NCI-H226 (cell line): ENCODE measurements at places on chromosomes 5 and 9.

- peak; percentile 43 for DNase-seq
Observed at GRCh38 chr9:69412741-69413150, 87.7 kb downstream of the ENTREP1 start.

DNA sequence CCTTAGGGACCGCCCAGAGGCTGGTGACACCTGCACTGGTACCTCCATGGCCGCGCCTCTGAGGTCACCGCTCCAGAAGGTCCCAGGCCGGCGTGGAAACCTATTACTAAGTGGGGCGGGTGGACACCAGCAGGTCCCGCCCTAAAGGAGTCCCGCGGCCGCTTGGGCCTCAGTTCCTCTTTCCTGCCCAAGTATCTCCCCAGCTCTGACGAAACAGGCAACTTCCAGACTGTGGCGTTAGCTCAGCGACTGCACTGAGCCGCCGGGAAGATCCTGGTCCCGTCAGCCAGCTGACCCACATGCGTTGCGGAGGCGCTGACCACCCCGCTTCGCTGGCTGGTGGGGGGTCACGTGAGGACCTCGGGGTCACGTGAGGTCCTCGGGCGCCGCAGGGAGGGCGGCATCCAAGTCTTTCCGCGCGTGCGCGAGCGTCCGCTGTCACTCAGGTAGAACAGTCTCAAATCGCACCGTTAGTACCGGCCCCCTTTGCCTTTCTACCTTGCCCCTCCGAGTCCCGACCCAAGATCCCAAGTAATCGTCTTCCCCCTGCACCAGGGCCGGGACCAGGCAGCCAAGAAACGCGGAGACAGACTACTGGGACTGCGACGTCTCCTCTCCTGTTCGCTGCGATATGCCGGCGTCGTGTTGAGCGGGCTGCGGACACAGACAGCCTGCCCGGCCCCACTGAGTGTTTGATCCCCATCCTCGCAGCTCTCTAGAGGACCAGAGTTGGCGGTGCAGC lies 53.7 kb upstream of the KDM4C start:
- peak; percentile 32 for DNase-seq

DNA sequence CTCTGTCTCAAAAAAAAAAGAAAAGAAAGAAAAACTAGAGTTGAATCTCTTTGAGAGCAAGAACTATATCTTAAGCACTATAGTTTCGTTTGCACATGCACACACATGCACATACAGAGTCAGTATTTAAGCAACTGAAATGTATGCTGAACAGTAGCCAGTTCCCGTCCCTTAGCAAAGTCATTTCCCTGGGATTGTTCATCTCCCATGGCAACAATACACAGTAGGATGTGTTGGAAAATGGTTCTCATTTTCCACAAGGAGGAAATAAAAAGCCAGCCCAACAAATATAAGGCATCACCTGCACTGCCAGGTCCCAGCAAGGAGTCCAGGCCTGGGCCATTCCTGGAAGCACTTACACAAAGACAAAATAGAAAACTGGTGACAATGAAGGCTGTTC lies 4.2 kb upstream of the ZNF346 start:
- no peak for DNase-seq

DNA sequence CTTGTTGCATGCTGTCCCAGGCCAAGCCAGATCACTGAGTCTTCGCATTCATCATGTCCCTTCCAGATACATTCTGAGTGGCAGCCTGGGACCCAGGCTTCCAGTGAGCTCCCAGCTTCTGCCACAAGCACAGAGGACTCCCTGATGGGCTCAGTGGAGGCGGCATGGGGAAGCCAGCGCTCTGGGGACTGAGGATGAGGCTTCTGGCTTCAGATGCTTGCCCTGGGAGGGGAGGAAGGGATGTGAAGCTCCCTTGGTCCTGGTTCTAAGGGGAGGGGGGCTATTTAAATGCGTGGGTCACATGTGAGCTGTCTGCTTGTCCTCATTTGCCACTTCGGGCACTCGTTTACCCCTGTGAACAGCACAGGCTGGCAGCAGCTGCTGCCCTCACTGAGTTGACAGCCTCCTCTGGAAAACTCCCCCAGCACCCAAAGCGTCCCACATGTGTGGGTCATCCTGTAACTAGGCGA lies 174.0 kb downstream of the NR3C1 start:
- no peak for DNase-seq

DNA sequence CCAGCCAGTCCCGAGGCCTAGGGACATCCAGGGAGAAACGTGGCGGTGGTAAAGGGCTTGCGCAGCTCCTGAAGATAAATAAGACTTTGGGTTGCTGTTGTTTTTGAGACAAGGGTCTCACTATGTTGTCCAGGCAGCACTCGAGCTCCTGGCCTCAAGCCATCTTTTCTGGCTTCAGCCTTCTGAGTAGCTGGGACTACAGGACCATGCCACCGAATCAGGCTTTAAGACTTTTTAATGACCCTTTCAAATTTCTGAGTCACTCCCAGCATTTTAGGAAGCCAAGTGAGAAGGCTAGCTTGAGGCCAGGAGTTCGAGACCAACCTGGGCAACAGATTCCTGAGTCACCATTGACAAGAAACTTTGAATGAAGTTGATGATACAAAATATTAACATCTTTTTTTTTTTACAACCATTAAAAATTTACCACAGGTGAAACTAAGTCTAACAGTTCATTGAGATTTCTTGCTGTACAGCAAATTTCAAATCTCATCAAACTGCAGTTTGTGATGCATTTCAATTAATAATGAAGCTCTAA lies 817 bp upstream of the GNE start:
- DNase-seq, result no peak

GRCh38 chr9:69170231-69170630 lies 3.8 kb upstream of the TJP2 start:
- DNase-seq, result no peak

GRCh38 chr5:64506567-64507263 lies 900 bp downstream of the RGS7BP start:
- DNase-seq, result no peak

DNA sequence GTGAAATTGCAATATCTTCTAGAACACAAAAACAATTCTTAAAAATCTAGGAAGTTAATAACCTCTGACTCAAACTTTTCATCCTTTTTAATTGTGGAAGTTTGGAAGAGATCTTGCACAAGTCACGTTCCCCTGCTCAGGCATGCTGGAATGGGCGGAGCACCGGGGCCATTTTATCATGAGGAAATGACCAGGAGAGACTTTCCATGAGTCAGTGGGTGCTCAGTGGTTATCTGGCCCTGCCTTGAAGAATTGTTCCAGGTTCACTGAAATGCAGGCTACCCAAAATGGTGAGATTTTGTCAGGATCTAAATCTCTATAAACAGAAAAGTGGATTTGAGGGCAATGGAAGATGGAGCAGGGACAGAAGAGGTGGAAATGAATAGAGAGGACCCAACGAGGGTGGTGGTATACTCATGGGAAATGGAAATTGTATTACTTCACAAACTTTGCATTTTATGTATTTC lies 61.2 kb downstream of the FYB1 start:
- peak; percentile 71 for DNase-seq

DNA sequence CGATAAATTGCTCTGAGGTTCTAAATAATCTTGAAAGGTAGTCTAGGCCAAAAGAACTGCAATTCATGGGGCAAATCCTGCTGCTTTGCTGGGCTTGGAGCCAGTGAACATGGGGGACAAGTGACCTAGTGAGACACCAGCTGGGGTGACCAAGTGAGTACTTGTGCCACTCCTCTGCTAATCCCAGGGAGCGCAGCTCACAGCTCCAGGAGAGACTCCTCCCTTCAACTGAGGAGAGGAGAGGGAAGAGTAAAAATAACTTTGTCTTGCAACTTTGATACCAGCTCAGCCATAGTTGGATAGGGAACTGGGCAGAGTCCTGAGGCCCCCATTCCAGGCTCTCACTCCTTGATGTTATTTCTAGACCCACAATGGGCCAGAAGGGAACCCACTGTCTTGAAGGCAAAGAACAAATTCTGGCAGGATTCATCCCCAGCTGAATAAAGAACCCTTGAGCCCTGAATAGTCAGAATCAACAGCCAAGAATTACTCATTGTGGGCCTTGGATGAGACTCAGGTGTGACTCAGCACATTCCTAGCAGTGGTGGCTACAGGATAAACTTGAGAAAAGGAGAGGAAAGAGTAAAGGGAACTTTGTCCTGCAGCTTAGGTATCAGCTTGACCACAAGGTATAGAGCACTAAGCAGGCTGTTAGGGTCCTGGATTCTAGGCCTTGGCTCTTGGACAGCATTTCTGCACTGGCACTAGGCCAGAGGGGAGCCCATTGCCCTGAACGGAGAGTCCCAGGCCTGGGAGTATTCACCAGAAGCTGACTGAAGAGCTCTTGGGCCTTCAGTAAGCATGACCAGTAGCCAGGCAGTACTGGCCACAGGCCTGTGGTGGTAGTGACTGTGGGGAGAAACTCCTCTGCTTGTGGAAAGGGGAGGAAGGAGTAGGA lies 288.3 kb upstream of the CDH18 start:
- DNase-seq, result peak; percentile 91

GRCh38 chr9:112375361-112375760 lies 4.5 kb upstream of the HSDL2 start:
- no peak for DNase-seq

- DNase-seq, result no peak
Observed at GRCh38 chr9:13688990-13689600, 409.6 kb upstream of the MPDZ start.

DNA sequence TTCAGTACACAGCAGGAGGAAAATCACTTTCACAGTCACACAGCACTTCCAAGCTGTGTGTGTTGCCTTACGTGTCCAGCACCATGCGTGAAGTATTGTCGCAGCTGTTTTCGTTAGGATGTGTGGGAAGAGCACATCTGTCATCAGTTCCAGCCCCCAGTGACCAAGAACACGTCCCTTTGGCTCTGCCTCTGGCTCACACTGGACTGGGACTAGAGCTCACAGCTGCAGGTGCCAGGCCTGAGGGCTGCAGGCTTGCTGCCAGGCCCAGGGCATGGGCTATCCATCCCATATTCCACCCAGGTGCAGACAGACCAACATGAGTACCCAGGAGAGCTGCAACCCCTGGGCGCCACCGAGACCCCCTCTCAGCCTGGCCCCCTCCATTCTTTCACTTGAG lies 60.5 kb upstream of the ANKRD33B start:
- no peak for DNase-seq

DNA sequence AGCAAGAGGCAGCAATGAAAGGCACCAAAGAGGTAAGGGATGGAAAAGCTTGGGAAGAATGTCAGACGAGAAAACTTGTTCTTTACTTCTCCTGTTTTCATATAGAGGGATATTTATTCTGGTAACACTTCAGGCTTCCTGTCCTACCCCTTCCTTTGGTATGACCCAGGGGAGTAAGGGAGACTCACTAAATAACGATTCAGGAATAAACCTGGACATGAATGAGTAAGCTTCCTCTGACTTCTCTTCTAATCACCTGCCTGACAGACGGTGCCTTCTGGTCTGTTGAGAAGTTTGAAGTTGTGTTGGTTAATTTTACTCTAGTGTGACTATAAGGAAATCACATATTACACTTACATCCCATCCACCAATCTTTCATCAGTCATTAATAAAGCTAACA lies 461.2 kb downstream of the CDH12 start:
- peak; percentile 67 for DNase-seq

DNA sequence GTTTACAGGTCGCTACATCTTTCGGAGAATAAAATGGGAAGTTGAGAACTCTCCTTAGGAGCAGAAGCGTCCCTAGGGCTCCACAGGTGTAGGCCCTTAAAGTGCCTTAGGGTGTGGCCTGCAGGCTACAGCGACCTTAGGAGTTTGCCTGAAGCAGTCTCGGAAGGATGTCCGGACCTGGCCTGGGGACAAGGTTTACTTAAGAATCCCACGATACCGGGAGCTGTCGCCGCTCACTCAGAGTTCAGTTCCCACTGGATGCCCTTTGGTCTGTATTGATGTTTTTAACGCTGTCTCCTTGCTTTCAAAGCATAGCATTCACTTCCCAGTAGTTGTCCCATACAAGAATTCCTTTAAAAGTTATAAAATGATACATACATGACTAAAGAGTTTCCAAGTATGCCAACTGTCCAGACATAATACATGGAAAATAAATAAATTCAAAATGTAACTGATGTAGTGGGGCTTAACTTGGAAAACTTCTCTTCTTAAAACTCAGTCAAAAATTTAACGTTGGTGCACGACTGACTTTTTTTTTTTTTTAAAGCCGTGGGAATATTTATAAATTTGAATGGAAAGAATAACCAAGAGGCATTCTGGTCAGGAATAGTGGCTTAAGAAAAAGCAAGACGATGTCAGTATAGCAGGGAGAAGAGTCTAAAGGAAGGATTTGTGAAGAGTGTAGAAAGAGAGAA lies 848 bp downstream of the RAD50 start:
- no peak for DNase-seq

DNA sequence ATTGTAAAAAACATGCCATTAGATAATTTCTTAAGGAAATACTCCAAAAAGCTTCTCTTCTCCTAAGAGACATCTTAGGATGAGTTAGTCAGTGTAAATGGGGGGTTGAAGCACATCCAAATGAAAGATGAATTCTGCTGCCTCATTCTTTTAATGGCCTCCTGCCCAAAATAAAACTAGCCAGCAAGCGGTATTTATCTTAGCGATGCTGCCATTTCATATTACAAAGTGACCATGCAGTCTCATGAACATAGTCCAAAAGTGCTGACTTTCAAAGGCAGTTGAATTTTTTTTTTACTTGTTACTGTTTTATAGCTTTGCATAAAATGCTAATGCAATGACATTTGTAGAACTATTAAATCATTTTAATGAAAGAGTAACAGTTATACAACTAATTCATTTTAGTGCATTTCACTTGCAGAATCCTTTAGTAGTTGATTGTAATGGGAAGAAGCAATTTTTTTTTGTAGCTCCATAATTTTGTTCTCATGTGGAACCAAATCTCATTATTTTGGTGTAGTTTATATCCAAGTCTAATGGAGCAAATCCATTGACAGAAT lies 151.5 kb downstream of the CAVIN4 start:
- DNase-seq, result no peak

DNA sequence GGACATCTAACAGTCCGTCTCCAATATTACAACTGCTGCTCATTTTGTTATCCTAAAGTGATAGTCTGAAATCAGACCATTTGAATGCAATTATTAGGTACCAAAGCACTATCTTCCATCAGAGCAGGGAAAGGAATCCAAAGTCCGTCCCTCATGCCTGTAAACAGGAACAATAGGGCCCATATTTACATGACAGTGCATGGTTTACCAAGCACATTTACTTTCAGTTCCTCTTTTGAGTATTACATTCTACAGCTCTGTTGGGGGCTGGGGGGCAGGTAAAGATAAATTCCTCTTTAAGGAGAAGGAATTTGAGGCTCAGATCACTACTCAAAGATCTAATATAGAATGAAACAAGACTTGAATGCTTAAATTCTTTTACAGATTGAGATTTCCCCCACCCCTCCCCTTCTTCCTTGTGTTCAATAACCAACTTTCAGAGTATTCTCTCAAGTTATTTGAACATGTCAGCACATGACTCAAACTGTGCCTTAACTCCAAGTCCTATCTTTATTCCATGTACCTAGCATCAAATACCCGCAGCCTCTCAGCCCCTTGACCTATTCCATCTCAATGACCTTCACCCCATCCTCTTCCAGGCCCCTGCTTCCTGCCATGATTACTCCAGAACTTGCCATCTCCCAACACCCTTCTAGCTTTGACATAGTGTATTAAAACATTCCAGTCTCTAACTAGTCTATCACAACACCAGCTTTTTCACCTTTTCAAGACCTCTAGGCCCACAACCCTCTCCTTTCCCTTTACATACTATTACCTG lies 71.0 kb downstream of the BRINP1 start:
- no peak for DNase-seq
